ENCODE measurements at places on chromosomes 16 and 17.

- no peak for DNase-seq
Observed at GRCh38 chr16:16015849-16016248, 66.4 kb downstream of the ABCC1 start.

GRCh38 chr17:81961521-81962498, 823 bp upstream of the NOTUM start:
- DNase-seq: no peak

GRCh38 chr17:67492251-67492740, 115.2 kb downstream of the PITPNC1 start:
- DNase-seq: no peak

DNA sequence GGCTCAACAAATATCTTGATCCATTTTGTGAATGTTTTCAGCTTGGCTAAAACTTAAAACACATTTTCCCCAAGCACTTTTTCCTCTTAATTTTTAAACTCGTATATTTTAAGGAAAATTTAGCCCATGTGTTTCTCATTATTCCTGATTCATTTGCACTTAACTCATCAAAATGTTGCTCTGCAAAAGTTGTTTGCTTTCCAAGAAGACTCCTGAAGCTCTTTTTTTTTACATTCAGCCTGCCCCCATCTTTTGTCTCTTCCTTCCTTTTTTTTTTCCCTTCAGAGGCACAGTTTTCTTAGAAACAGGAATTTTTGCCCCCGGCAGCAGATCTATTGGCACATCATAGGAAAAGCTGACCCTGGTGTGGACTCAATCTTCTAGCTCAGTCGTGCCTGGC, 155.0 kb upstream of the SALL1 start:
- DNase-seq: no peak

GRCh38 chr16:88928405-88929090, 48.5 kb downstream of the CBFA2T3 start:
- DNase-seq: no peak

- no peak for DNase-seq
Observed at GRCh38 chr17:79690988-79691836, 39.5 kb upstream of the ENPP7 start.

GRCh38 chr17:81566461-81567126, 14.4 kb upstream of the FAAP100 start:
- peak; percentile 77 for DNase-seq

GRCh38 chr17:41464682-41465081, 2.5 kb downstream of the KRT32 start:
- peak; percentile 10 for DNase-seq

GRCh38 chr17:72119873-72120641, 763 bp upstream of the SOX9 start:
- peak; percentile 83 for DNase-seq

- no peak for DNase-seq
Observed at GRCh38 chr17:59400858-59401257, 69.4 kb downstream of the YPEL2 start.

GRCh38 chr16:12750554-12750918, 53.2 kb downstream of the CPPED1 start:
- no peak for DNase-seq

DNA sequence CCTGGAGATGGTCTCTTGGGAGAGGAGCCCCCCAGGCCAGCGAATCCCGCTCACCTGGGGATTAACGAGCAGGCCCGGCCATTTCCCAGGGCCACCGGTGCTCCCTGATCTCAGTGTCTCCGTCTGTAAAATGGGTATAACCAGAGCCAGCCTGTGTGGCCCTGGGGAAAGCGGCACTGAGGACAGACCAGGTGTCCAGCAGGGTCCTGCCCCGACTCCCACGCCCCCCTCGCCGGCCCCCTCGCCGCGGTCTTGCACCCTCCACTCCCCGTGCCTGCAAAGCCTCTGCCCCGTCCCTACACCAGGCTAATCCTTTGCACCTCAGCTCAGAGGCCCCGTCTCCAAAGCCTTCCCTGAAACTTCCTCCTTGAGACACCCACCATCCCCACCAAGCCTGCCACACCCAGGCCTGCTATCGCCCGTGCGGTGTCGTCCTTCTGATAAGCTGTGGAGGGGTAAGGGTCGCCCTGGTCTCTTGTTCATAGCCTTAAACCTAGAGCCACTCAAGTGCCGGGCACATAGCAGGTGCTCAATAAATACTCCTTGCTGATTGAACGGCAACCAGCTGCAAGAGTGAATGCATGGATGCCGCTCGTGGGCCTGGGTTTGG, 259.1 kb downstream of the C16orf95 start:
- DNase-seq: no peak

- DNase-seq: no peak
Observed at GRCh38 chr16:5551909-5552308, 454.3 kb upstream of the EEF2KMT start.

GRCh38 chr16:47377154-47377553, 83.7 kb downstream of the ITFG1 start:
- DNase-seq: no peak

DNA sequence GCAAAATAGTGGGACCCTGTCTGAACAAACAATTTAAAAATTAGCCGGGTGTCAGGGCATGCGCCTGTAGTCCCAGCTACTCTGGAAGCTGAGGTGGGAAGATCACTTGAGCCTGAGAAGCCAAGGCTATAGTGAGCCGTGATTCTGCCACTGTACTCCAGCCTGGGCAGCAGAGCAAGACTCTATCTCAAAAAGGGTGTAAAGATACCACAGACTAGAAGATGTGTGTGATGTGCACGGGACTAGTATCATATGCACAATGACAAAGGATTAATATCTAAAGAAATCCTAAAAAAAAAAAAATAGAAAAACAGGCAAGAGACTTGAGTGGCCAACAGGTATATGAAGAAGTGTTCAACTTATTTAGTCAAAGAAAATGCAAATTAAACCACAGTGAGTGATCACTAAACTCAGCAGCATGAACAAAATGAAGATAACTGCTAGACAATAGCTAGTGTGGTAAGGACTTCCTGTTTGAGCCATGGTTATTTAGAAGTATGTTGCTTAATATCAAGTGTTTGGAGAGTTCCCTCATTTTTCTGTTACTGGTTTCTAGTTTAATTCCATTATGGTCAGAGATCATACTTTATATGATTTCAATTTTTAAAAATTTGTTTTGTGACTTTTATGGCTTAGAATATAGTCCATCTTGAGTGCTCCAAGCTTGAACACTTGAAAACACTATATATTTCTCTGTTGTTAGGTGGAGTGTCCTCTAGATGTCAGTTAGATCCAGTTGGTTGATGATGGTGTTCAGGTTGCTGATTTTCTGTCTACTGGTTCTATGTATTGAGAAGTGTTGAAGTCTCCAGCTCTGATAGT, 14.7 kb upstream of the SLX4 start:
- DNase-seq: no peak

GRCh38 chr17:46796524-46796923, 22.0 kb downstream of the WNT3 start:
- no peak for DNase-seq

DNA sequence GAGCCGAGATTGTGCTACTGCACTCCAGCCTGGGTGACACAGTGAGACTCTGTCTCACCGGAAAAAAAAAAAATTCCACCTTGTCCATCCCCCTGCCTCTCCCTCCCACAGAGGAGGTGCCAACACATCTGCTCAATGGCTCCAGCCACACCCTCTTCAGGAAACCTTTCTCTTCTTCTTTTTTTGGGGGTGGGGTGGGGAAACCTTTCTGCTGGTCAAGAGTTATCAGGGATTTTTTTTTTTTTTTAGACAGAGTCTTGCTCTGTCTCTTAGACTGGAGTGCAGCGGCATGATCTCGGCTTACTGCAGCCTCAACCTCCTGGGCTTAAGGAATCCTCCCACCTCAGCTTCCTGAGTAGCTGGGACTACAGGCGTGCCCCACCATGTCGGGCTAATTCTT, 18.7 kb downstream of the TNS4 start:
- no peak for DNase-seq

- DNase-seq: peak; percentile 1
Observed at GRCh38 chr16:17556276-17557052, 85.7 kb upstream of the XYLT1 start.

- DNase-seq: no peak
Observed at GRCh38 chr17:44272321-44272951, 4.5 kb upstream of the SLC4A1 start.

- no peak for DNase-seq
Observed at GRCh38 chr16:81061871-81062608, 15.0 kb downstream of the C16orf46 start.

DNA sequence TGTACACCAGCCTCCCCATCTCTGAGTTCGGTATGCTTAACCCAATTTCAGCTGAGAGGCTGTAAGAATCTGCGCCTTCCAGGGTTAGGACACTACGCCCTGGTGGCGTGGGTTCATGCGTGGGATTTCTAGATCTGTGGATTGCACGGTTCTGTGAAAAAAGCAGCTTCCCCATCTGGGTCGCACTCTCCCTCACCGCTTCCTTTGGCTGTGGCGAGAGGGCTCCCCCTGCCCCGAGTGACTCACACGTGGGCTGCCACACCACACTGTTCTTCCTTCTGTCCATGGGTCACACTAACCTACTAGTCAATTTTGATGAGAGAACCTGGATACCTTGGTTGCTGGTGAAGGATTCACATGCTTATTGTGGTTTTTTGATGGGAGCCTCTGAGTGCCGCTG, 256.0 kb upstream of the MAF start:
- no peak for DNase-seq

- no peak for DNase-seq
Observed at GRCh38 chr16:56776562-56776961, 46.6 kb downstream of the NUP93 start.

- DNase-seq: no peak
Observed at GRCh38 chr16:51949282-51949681, 597.7 kb downstream of the TOX3 start.

GRCh38 chr16:8818504-8819270, 21.0 kb downstream of the PMM2 start:
- DNase-seq: no peak

DNA sequence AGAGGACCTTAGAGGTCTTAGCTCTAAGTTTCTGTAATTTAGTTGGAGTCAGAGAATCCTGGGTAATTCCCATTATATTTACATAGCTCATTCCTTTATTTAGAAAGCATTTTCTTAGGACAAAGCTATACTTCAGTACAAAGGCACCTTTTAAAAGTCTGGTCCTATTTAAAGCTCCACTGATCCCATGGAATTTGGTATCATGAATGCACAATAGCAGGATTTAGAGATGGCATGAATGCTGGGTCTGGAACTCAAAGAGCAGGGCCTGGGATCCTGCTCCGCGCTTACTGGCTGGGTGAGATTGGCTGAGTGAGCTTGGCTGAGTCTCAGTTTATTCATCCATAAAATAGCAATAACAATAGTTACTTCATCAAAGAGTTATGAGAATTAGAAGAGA, 4.8 kb downstream of the KRT23 start:
- DNase-seq: no peak

- DNase-seq: no peak
Observed at GRCh38 chr16:84557059-84557458, 52.6 kb upstream of the MEAK7 start.

DNA sequence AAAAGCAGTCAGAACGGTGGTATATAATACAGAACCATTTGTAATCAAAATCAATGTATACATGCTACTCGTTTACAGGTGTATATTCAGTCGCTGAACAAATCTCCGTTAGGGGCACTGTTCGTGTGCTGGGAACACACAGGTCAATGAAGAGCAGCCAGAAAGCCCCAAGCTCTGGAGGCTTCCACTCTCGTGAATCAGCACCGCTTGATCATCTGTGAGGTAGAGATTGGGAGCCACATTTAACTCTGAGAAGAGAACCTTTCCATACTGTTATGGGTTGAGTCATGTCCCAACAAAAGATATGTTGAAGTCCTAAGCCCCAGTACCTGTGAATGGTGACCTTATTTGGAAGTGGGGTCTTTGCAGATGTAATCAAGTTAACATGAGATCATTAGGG, 5.4 kb upstream of the CYTH1 start:
- no peak for DNase-seq

DNA sequence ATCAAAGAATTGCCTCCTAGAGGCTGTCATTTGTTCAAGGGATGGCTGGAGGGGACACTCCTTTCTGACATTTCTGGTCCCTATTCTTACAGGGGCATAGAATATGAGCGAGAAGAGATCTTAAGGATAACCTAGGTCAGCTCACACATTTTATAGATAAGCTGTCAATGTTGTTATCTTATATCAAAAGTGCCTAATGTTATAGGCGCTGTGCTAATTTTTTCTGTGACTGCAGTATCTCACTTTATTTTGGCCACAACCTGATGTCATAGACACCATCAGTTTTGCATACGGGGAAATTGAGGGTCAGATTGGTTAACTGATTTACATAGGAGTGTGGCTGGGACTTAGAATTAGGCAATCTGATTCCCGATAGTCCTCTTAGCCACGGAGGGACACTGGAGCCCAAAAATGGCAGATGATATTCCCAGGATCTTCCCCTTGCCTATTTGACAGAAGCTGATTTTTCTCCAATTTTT, 1.2 kb downstream of the CPD start:
- no peak for DNase-seq

DNA sequence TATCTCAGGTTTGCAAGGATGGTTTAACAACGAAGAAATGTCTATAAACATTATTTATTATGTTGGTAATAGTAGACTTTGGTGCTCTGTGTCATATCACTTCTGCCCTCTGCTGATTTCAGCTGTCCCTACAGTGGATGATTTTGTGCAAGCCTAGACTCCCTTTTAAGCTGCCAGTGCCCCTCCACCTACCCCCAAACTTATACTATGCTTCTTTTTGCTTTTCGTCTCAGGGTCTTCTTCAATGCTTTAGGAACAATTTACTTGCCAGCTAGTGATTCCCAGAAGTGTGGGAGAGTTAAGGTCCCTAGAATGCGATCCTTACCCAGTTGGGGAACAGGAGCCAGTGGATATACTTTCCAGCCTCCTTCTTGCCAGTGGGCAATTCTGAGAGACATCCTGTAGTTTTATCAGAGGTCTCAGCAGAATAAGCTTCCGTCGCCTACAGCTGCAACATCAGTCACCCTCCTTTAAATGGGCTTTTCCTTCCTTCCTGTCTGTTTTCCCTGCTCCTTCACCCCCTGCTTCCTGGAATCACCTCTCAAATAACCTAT, 4.1 kb downstream of the ICAM2 start:
- no peak for DNase-seq

GRCh38 chr16:11139326-11140097, 116.5 kb downstream of the SOCS1 start:
- no peak for DNase-seq

Data from DMS 273 treated with DMSO at 0.1 percent for 48 hours (cell line).